Type B pancreatic cell (in vitro differentiated cells): ENCODE measurements at places on chromosomes 2 and 18.

DNA sequence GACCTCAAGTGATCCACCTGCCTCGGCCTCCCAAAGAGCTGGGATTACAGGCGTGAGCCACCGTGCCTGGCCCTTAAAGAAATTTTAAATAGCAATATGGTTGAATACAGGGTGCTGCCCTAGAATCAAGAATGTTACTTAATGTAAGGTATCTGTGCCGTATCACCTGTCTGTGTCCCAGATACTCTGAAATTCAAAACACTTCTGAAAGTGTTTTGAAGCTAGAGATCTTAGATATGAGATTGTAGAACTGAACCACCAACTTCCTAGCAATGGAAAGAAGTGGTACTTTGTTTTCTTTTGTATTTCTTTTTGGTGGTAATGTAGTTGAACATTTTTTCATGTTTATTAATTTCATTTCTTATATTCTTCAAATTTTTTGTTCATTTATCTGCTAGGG, 13.0 kb downstream of the PTPN4 start:
- DNase-seq: no peak
- no peak overlapping the region for H3K4me3 ChIP-seq

DNA sequence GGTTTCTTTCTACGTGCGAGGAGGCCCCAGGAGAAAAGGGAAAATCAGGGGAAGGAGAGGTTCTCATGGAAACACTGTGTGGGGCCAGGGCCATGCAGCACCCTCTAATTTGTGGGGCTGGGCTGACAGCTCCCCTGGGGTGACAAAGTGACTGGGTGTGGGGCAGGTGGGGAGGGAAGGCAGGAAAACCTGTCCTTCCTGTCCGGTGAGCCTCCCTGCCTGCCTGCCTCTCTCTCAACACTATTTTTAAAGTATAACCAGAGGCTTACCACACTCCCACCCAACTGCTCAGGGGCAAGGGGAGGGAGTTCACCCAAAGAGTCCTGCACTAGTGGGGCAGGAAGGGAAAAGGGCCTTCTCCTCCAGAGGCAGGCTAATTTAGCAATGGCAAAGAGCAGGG, 10.5 kb upstream of the EPAS1 start:
- peak overlapping the region; percentile 39 for H3K4me3 ChIP-seq
- peaks cover 8% of the 10 kb centered on the region for H3K27me3 ChIP-seq
- H3K27ac ChIP-seq: peak overlapping the region; percentile 80
- H3K4me1 ChIP-seq: no peaks in the 10 kb centered on the region
- H3K36me3 ChIP-seq: no peaks in the 10 kb centered on the region
- peak; percentile 71 for DNase-seq

- no peak for DNase-seq
- H3K27me3 ChIP-seq: no peaks in the 10 kb centered on the region
- no peak overlapping the region for H3K4me3 ChIP-seq
- H3K36me3 ChIP-seq: peaks cover 35% of the 10 kb centered on the region
- peaks cover 21% of the 10 kb centered on the region for H3K4me1 ChIP-seq
These were observed 79.9 kb downstream of the UXS1 start for GRCh38 chr2:106114166-106114565.

DNA sequence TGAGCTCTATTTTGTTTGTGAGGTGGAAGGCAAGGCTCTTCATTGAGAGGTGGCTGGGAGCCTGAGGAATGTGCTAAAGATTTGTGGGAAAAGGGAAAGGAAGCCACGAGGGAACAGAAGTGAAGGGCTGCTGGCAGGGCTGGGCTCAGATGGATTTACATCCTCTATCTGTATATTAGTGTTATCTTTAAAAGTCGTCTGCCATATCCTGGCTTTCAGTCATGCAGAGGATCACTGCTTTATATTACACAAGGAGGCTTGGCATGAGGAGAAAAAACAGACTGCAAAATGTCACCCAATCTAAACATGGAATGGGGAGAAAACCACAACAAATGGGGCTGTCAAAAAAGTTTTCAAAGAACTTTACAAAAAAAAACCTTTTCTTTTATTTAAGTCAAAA, 434.4 kb downstream of the HRH4 start:
- no peak for DNase-seq
- peaks cover 3% of the 10 kb centered on the region for H3K27me3 ChIP-seq
- H3K4me3 ChIP-seq: no peak overlapping the region
- H3K4me1 ChIP-seq: peaks cover 9% of the 10 kb centered on the region
- H3K27ac ChIP-seq: no peak overlapping the region
- H3K36me3 ChIP-seq: no peaks in the 10 kb centered on the region

DNA sequence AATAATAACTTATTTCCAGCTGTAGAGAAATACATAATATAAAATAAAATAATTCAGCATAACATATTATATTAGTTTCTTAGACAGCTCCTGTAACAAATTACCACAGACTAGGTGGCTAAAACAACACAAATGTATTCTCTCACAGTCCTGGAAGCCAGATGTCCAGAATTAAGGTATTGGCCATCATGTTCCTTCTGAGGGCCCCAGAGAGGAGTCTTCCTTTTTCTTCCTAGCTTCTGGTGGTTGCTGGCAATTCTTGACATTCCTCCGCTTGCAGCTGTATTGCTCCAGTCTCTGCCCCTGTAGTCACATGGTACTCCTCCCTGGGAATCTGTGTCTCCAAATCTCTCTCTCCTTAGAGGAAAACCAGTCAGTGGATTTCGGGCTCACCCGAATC, 146.8 kb downstream of the RBM43 start:
- DNase-seq: no peak
- peaks cover 4% of the 10 kb centered on the region for H3K4me1 ChIP-seq
- H3K27me3 ChIP-seq: no peaks in the 10 kb centered on the region
- no peak overlapping the region for H3K4me3 ChIP-seq
- no peak overlapping the region for H3K27ac ChIP-seq
- H3K36me3 ChIP-seq: no peaks in the 10 kb centered on the region

DNA sequence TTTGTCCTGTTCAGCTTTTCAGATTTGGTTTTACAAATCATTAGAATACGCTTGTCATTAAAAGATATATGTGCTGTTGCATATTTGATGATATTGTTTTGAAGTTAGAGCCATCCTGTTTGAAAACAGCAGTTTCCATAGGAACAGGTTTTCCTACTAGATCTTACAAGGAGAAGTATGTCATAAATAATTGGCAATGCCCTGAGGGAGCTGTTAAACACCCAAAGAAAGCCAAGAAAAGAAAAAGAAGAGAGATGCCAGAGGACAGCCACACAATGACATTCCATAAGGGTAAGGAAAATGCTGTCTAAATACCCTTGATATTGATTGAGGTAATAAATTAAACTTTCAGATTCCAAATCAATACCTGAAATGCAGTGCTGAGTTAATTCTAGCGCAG, 392.2 kb upstream of the CRIM1 start:
- H3K4me1 ChIP-seq: peaks cover 5% of the 10 kb centered on the region
- no peak for DNase-seq

DNA sequence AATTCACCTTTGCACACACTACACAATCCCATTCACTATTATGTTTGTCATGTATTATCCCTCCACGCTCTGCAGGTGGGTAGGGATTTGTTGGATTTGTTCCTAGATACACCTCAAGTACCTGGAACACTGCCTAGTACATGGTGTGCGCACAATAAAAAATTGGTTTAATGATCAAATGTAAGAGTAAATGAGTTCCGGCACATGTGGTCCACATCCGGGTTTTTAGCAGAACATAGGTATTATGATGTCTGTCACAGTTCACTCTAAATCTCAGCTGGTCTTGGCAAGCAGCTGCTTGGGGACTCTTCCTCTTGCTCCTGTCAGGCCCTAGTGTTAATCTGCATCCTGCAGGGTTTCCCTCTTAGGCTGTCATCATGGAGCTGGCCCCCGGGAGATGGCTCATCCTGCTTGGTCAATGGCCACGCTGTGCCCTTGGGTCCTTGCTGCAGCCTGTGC, 21.8 kb upstream of the IL1R1 start:
- no peak overlapping the region for H3K27ac ChIP-seq
- peaks cover 17% of the 10 kb centered on the region for H3K4me1 ChIP-seq

GRCh38 chr2:96167407-96168013, 22.3 kb upstream of the DUSP2 start:
- no peak overlapping the region for H3K27ac ChIP-seq
- no peaks in the 10 kb centered on the region for H3K27me3 ChIP-seq
- H3K36me3 ChIP-seq: no peaks in the 10 kb centered on the region
- no peak overlapping the region for H3K4me3 ChIP-seq
- no peak for DNase-seq
- peaks cover 4% of the 10 kb centered on the region for H3K4me1 ChIP-seq

DNA sequence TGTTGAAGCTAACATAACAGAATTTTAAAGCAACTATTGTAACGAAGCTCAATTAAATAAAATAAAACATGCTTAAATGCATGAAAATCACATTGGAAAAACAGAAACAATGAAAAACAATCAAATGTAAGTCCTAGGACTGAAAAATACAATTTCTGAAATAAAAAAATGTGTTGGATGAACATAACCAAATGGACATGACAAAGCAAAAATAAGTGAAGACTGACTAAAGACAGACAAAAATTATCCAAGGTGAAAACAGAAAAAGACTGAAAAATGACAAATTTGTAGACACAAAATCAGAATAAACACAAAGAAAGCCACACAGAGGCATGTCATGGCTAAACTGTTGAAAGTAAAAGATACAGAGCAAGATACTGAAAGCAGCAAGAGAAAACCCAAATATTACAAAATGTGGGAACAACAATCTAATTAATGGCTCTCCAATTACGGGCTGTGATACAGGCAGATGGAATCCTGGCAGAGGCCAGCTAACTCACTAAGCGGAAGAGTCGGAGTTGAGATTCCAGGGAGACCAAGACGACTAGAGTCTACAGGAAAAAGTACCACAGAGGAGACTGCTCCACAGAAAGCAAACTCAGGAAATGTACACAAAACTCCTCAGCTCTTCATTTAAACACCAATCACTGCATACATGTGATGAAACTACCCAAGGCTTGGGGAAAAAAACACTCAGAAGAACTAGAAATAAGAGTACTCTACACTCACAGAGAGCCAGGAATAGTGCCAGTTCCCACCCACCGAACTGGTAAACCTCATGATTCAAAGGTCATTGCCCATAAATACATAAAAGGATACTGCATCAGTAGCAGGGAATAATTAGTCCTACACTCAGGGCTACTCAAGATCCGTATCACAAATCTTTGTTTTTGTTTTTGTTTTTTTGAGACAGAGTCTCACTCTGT, 83.6 kb downstream of the ATAD2B start:
- peaks cover 35% of the 10 kb centered on the region for H3K36me3 ChIP-seq
- DNase-seq: no peak
- no peak overlapping the region for H3K4me3 ChIP-seq
- no peaks in the 10 kb centered on the region for H3K27me3 ChIP-seq

DNA sequence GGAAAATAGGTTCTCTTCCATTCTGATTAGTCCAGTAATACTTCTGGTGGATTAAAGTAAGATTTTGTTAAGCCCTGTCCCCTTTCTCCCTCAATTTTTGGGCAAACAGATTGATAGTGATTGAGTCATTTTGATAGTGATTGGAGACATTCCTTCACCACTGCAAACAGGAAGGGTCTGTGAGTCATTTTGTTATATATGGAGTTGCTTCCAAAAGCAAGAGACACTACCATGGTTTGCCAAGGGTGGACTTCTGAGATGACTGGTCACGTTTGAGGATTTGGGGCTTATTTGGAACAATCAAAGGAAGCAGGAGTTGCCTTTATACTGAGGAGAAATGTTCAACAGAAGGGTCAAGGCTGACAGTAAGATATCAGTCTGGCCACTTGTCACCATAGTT, 249.9 kb downstream of the PARD3B start:
- H3K27ac ChIP-seq: no peak overlapping the region
- no peaks in the 10 kb centered on the region for H3K27me3 ChIP-seq
- H3K4me3 ChIP-seq: no peak overlapping the region
- H3K4me1 ChIP-seq: no peaks in the 10 kb centered on the region

DNA sequence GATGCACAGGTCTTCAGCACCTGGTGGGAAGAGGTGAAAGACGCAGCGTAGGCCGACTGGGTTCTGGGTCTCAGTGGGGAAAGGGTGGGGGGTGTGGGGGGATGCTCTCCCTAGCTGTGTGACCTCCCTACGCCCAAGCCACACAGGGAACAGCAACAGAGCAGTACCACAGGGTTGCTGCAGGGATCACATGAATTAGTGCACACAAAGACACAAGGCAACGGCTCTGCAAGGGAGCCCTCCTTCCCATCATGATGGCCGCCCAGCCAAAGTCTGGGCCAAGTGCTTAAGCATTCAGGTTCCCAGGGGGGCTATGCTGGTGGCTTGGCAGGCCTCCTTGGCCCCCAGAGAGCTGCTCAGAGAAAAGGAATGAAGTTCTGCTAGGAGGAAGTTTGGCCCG, 28.2 kb upstream of the GBX2 start:
- no peak for DNase-seq
- no peaks in the 10 kb centered on the region for H3K4me1 ChIP-seq
- H3K27ac ChIP-seq: no peak overlapping the region
- peaks cover 13% of the 10 kb centered on the region for H3K27me3 ChIP-seq

DNA sequence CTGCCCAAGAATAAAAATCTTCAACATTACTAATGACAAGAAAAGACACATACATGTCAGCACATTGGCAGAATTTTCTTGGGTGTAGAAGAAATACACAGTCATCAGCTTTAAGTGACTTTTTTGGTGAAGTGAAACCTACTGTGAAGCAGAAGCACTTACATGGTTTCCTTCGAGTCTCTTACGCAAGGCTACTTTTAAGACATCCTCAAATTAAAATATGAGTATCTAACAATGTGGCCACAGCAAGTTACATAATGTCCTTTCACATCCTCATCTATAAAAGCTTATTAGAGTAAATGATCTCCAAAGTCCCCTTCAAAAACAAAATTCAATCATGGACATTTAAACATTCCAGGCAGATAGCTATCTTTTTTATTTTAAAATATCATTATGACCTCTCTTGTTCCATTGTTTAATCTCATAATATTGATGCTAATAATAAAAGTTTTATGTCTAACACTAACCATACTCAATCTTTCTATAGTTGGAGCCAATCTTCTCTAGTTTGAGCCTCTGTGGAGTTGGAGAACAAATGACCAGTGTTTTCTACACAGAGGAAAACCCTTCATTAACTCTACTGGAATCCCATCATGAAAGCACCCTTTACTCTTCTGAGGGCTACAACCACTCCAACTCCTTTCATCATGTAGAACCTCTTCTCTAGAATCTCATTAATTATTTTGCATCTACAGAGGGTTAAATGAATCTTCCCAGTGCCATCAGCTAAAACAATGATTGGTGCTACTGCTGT, 182.2 kb upstream of the ZFP36L2 start:
- no peak for DNase-seq
- H3K4me3 ChIP-seq: no peak overlapping the region
- H3K27ac ChIP-seq: peak overlapping the region; percentile 54
- H3K4me1 ChIP-seq: peaks cover 58% of the 10 kb centered on the region
- H3K27me3 ChIP-seq: no peaks in the 10 kb centered on the region

- DNase-seq: no peak
- peaks cover 8% of the 10 kb centered on the region for H3K4me1 ChIP-seq
- peaks cover 4% of the 10 kb centered on the region for H3K27me3 ChIP-seq
- no peaks in the 10 kb centered on the region for H3K36me3 ChIP-seq
These were observed 143.7 kb downstream of the LRATD1 start for GRCh38 chr2:14776216-14776615.
